ENCODE measurements at places on chromosomes 16 and 17. TPM values are rescaled to one million over a fixed set of nuclear protein-coding genes. Genes with fewer than 3 reads are reported as not detected.

Gene NOD2
- 1.1 TPM for total RNA-seq

Gene HP
- not detected for total RNA-seq

Gene DNASE1L2
- total RNA-seq, result 0.35 TPM

Gene TMEM100
- 0.48 TPM for total RNA-seq

Gene KRTAP4-3
- not detected for total RNA-seq
